ENCODE measurements at places on chromosomes 2 and 18. TPM values are rescaled to one million over a fixed set of nuclear protein-coding genes. Genes with fewer than 3 reads are reported as not detected.

- H3K27ac ChIP-seq, result no peak overlapping the region
- H3K4me3 ChIP-seq, result no peak overlapping the region
- H3K27me3 ChIP-seq, result no peaks in the 10 kb centered on the region
- no peaks in the 10 kb centered on the region for H3K36me3 ChIP-seq
Observed at GRCh38 chr2:64201151-64201550, 56.9 kb upstream of the PELI1 start.

- peaks cover 2% of the 10 kb centered on the region for H3K36me3 ChIP-seq
- no peak overlapping the region for H3K4me3 ChIP-seq
- H3K27ac ChIP-seq, result no peak overlapping the region
Observed at GRCh38 chr2:120825370-120826259, 89.9 kb downstream of the GLI2 start.

GRCh38 chr2:54103454-54104314 lies 11.7 kb upstream of the ACYP2 start:
- no peaks in the 10 kb centered on the region for H3K27me3 ChIP-seq
- no peak overlapping the region for H3K4me3 ChIP-seq
- H3K4me1 ChIP-seq, result no peaks in the 10 kb centered on the region
- no peak overlapping the region for H3K27ac ChIP-seq
- H3K36me3 ChIP-seq, result no peaks in the 10 kb centered on the region

DNA sequence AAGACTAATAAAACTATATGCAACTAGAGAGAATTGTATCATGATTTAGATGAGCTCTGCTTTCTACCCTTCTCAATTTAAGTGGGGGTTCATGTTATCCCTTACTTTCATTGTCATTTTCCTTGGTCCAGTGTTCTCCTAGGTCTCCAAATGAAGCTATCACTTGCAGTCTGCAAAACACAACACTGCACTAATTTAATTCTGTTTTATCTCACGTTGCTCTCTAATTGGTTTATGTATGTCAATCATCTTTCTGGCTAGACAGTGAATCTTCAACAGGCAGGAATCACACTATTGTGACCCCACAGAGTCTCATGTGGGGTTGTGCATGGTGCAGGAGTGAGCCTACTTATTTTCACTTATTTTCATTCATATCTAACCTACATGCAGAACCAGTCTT lies 348.3 kb upstream of the SYT4 start:
- H3K27ac ChIP-seq, result no peak overlapping the region
- H3K4me3 ChIP-seq, result no peak overlapping the region
- H3K4me1 ChIP-seq, result no peaks in the 10 kb centered on the region
- H3K27me3 ChIP-seq, result no peaks in the 10 kb centered on the region
- no peaks in the 10 kb centered on the region for H3K36me3 ChIP-seq

GRCh38 chr18:5417342-5417741 lies 121.8 kb upstream of the ZBTB14 start:
- no peak overlapping the region for H3K4me3 ChIP-seq
- no peaks in the 10 kb centered on the region for H3K27me3 ChIP-seq
- H3K27ac ChIP-seq, result no peak overlapping the region
- no peaks in the 10 kb centered on the region for H3K4me1 ChIP-seq
- H3K36me3 ChIP-seq, result no peaks in the 10 kb centered on the region

- H3K4me3 ChIP-seq, result no peak overlapping the region
- DNase-seq, result no peak
- H3K27me3 ChIP-seq, result no peaks in the 10 kb centered on the region
Observed at GRCh38 chr2:181484851-181485637, 27.9 kb downstream of the ITGA4 start.

GRCh38 chr18:47206945-47207637 lies 30.9 kb upstream of the IER3IP1 start:
- no peak for DNase-seq
- no peaks in the 10 kb centered on the region for H3K4me1 ChIP-seq
- no peaks in the 10 kb centered on the region for H3K27me3 ChIP-seq
- no peak overlapping the region for H3K27ac ChIP-seq

GRCh38 chr18:74604774-74605173 lies 7.1 kb downstream of the ZNF407 start:
- no peak for DNase-seq
- H3K4me1 ChIP-seq, result no peaks in the 10 kb centered on the region
- H3K27ac ChIP-seq, result no peak overlapping the region
- no peaks in the 10 kb centered on the region for H3K36me3 ChIP-seq
- H3K27me3 ChIP-seq, result no peaks in the 10 kb centered on the region
- H3K4me3 ChIP-seq, result no peak overlapping the region

DNA sequence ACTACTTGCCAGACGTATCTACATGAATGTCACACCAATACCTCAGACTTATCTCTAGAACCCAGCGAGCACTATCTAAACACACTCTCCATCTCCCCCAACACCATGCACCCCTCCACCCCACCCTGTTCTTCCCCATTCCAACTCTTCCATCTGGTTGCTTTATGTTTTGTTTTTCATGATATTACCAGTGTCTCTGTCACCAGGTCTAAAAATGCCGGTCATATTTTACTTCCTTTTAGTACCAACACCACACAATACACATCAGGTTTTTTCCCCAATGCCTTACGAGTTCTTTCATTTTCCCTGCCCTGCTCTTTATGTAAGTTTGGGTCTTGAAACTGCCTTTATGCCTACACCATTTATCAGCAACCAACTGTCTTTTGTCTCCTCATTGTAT lies 10.2 kb upstream of the ITGA4 start:
- H3K36me3 ChIP-seq, result no peaks in the 10 kb centered on the region
- H3K4me1 ChIP-seq, result no peaks in the 10 kb centered on the region
- no peak for DNase-seq
- H3K4me3 ChIP-seq, result no peak overlapping the region
- no peaks in the 10 kb centered on the region for H3K27me3 ChIP-seq
- no peak overlapping the region for H3K27ac ChIP-seq

- H3K4me3 ChIP-seq, result no peak overlapping the region
- H3K27ac ChIP-seq, result no peak overlapping the region
- H3K27me3 ChIP-seq, result no peaks in the 10 kb centered on the region
- no peaks in the 10 kb centered on the region for H3K36me3 ChIP-seq
- peaks cover 10% of the 10 kb centered on the region for H3K4me1 ChIP-seq
Observed at GRCh38 chr2:148515976-148516375, 128.6 kb upstream of the EPC2 start.

DNA sequence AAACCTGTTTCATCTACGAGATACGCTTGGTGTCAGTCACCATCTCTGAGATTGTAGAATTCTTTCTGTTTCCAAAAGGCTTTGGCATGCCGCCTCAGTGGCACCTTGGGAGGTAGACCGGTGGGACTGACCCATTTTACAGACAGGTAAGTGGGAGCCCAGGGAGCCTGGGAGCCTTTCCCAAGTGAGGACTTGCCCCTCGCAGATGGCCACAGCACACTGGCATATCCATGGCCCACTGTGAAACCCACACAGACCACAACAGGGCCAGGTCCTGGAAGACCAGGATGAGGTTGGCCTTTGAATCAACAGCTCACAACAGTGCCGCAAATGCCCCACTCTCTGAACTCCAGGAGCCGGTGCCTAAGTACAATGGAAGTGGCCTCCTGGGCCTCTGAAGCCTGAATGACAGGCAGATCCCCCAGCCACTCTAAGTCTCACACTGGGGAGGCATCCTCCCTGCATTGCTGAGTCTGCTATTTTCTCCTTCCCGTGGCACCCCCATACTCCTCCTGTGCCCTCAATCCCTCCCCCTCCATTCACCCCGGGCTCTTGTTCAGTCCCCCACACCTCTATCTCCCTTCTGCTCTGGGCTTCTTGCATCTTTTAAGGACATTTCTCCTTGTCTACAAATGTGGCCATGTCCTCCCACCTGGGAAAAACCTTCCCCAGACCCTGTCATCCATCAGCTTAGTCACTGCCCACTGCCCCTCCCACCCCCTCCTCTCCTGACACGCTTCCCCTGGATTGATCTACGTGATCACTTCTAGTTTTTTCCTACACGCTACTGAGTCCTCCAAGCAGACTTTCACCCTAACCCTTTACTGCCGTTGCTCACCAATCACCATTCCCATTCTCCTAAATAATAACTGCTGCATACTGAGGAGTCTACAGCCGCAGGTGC lies 26.2 kb downstream of the CENPA start:
- H3K27ac ChIP-seq, result no peak overlapping the region
- H3K4me1 ChIP-seq, result no peaks in the 10 kb centered on the region
- no peak overlapping the region for H3K4me3 ChIP-seq
- H3K27me3 ChIP-seq, result no peaks in the 10 kb centered on the region
- no peaks in the 10 kb centered on the region for H3K36me3 ChIP-seq

DNA sequence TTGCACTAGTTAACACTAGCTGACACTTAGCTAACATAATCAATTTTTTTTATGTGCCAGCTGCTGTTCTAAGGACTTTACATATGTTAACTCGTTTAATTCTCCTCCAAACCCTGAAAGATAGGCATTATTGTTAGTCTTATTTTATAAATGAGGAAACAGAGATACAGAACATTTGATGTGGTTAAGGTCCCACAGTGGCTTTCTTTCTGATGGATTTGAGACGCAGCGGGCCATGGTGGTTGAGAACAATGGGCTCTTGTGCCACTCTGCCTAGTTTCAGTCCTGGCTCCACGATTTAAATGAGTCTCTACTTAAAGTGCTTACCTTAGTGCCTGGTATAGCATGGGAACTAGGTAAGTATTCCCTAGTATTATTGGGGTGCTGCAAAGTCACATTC lies 201.9 kb upstream of the SPRED2 start:
- DNase-seq, result no peak
- peaks cover 2% of the 10 kb centered on the region for H3K4me1 ChIP-seq
- H3K27me3 ChIP-seq, result 0 out of 2 replicates have a peak, but pooled peaks cover 3% of the 10 kb centered on the region
- no peak overlapping the region for H3K27ac ChIP-seq
- H3K36me3 ChIP-seq, result peaks cover 2% of the 10 kb centered on the region

DNA sequence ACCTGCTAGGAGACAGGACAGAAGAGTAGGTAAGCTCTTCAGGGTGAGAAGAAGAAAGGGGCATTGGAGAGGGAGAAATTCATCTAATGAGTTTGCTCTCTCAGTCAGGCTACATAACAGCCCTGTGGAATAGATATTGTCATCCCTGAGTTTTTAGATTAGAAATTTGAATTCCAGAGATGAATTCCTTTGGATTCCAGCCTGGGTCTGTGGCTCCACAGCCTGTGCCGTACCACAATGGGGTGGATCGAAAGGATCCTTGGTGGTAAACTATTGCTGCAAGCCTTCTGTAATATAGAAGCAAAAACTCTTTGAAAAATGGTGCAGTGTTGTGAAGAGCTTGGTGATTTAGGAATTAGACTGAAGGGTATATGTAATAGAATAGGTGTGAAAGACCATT lies 21.0 kb downstream of the MYO1B start:
- DNase-seq, result no peak
- no peak overlapping the region for H3K4me3 ChIP-seq
- peaks cover 21% of the 10 kb centered on the region for H3K4me1 ChIP-seq
- H3K27me3 ChIP-seq, result no peaks in the 10 kb centered on the region

DNA sequence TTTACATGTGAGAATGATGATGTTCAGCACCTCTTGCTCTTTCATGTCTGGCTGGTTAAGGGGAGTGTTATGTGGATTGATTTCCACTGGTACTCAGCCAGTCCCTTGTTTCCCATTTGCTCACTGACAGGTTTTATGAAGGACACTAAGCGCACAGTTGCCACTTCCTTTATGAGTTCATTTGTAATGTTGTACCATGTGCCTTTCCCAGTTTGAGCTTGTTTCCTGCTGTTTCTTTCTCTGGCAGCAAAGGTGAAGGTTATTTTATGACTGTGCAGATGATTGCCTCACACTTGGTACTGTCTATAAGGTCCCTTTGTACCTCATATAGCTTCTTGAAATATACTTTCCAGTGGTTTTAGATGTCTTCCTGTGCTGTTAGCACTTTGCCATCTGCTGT lies 1700.5 kb upstream of the TMEFF2 start:
- H3K36me3 ChIP-seq, result no peaks in the 10 kb centered on the region
- H3K27ac ChIP-seq, result no peak overlapping the region
- H3K27me3 ChIP-seq, result no peaks in the 10 kb centered on the region
- no peak overlapping the region for H3K4me3 ChIP-seq
- DNase-seq, result no peak

DNA sequence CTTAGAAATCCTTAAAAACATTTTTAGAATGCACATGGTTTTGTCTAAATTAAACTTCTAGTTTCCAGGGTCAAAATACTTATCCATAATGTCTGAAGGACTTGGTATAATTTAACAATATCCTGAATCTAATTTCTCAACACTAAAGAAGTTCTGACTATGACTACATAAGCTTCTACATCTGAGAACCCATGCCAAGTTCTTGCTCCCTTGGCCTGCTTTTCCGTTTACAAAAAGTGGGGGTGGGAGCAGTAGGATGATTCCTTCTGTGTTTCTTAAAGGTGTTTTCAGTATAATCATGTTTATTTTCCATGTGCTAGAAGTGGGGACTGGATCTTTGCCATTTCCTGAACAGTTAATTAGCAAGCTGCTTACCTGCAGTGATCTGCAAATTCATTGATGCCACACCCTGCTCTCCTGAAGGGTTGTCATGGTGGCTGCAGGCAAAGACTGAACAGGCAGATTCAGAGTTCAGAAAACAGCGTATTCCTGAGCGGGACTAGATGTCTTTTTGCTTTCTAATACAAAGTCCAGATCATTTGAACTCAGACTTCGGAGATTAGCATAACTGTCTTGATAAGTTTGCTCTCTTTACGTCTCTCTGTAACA lies 36.2 kb downstream of the ADNP2 start:
- no peak overlapping the region for H3K27ac ChIP-seq
- H3K27me3 ChIP-seq, result no peaks in the 10 kb centered on the region
- no peaks in the 10 kb centered on the region for H3K4me1 ChIP-seq
- H3K4me3 ChIP-seq, result no peak overlapping the region
- no peak for DNase-seq

GRCh38 chr2:118510807-118511206 lies 336.6 kb downstream of the EN1 start:
- H3K27ac ChIP-seq, result no peak overlapping the region
- H3K27me3 ChIP-seq, result no peaks in the 10 kb centered on the region

- H3K27me3 ChIP-seq, result no peaks in the 10 kb centered on the region
- H3K4me3 ChIP-seq, result no peak overlapping the region
- no peak overlapping the region for H3K27ac ChIP-seq
- no peaks in the 10 kb centered on the region for H3K4me1 ChIP-seq
- no peaks in the 10 kb centered on the region for H3K36me3 ChIP-seq
Observed at GRCh38 chr2:209663139-209663538, 108.5 kb upstream of the UNC80 start.

- H3K27ac ChIP-seq, result no peak overlapping the region
- H3K4me3 ChIP-seq, result no peak overlapping the region
- DNase-seq, result no peak
Observed at GRCh38 chr2:223563462-223563861, 38.7 kb downstream of the SCG2 start.

DNA sequence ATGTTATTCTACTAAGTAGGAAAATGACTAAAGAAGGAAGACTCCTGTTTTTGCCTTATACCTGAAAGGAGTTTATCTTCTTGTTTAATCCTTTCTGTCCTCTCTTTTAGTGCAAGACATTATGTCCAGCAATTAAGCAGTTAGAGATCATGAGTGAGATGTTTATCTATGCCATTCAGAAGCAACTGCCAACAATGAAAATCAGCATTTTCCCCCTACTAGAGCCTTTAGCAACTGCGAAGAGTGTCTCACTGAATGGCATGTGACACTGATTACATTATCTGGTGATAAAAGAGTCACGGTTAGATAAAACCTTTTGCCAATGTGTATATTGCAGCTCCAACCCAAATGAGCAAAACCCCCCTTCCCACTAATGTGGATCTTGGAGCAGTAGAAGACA lies 357.7 kb upstream of the SYT4 start:
- H3K36me3 ChIP-seq, result no peaks in the 10 kb centered on the region
- H3K27me3 ChIP-seq, result no peaks in the 10 kb centered on the region
- no peak for DNase-seq
- no peak overlapping the region for H3K4me3 ChIP-seq

The TDRD15 gene
- total RNA-seq, result not detected

The NOSTRIN gene
- not detected for total RNA-seq

The RNF125 gene
- total RNA-seq, result 9.4 TPM

The PRSS56 gene
- not detected for total RNA-seq

The DARS1 gene
- total RNA-seq, result 122 TPM

The SCN7A gene
- 0.11 TPM for total RNA-seq

The FAM161A gene
- 13.3 TPM for total RNA-seq

The CRYBA2 gene
- not detected for total RNA-seq

All from H9 (cell line).